HCT116 (cell line): ENCODE measurements at places on chromosomes 1 and 21. TPM values are rescaled to one million over a fixed set of nuclear protein-coding genes. Genes with fewer than 3 reads are reported as not detected.

GBP4 gene
- 0.05 TPM for total RNA-seq

ZMYND12 gene
- total RNA-seq, result 0.25 TPM

KIF14 gene
- 21.8 TPM for total RNA-seq

ELAPOR1 gene
- total RNA-seq, result 0.57 TPM

C1orf50 gene
- total RNA-seq, result 5.8 TPM

ACBD3 gene
- 29.6 TPM for total RNA-seq

AIM2 gene
- total RNA-seq, result not detected

GJA8 gene
- not detected for total RNA-seq

SPRR1A gene
- total RNA-seq, result not detected

GPR25 gene
- total RNA-seq, result not detected

CD84 gene
- 0.02 TPM for total RNA-seq

SNX7 gene
- total RNA-seq, result 18.8 TPM

F3 gene
- 58.5 TPM for total RNA-seq

LCE1D gene
- total RNA-seq, result not detected

OR2L3 gene
- total RNA-seq, result not detected

ASCL5 gene
- 0.15 TPM for total RNA-seq

HES3 gene
- total RNA-seq, result not detected

ALG14 gene
- 5.7 TPM for total RNA-seq
